Tongue (tissue), 3 donors: ENCODE measurements at places on chromosomes 3 and 15.

GRCh38 chr15:39789736-39790135, 7.1 kb upstream of the FSIP1 start:
- no peak for DNase-seq

DNA sequence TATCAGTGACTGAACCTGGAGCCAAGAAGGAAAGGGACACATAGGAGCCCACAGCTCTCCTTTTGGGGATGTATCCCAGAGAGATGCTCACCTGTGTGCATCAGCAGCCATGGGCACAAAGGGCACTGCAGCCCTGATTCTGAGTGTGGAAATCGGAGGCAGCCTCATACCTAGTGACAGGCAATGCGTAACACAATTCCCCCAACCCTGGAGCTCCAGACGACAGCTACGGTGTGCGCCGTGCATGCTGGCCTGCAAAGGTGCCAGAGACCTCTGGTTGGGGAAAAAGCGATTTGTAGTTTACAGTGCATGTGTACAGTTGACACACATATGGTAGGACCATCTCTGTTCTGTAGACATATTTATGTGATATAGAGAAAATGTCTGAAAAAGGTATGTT, 59.0 kb upstream of the PLXNA1 start:
- DNase-seq = no peak

DNA sequence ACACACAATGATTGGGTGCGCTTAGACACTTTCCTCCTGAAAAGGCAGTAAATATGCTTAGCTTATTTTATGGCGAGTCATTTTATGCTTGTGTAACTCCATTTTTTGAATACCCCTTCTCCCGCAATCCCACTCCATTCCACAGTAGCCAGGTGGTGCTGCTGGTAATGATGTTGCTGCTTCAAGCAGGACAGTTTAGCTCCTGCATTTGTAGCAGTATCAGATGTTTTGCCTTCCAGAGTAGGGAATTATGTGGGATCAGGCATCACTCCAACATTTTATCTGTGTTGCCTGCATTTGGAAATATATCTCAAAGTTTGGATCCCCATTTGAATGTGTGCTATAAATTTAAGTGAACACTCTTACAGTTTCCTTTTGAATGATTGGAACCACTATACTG, 302.1 kb upstream of the SGO1 start:
- peak; percentile 3 for DNase-seq

DNA sequence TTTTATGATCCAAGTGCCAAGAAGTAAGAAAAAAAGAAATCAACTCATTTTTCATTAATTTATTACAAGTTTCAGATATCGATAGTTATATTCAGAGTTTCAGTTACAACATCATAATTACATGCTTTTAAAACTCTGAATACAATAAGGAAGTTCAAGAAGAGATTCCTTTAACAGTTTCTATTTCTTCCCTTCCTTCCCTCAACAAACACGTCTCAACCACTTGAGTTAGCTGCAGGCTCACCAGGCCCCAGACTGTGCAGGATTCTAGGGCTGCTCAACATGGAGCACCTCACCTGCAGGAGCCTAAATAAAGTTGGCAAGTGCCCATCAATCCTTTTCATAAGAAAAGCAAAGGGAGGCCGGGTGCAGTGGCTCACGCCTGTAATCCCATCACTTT, 79.2 kb upstream of the FNDC3B start:
- DNase-seq = no peak

DNA sequence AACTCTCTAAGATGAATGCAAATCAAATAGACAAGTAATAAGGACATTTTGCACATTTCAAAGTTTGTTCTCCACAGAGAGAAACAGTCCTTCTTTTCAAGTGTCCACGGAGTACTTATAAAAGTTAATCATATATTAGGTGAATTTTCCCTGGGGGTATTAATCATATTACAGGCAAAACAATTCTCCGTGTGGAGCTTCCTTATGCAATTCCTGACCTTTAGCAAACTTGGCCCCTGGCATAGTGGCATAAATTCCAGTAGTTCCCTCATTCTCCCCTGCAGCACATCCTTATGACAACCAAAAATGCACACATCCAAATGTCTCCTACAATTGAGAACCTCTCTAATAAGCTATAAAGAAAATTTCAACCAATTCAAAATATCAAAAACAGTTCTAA, 34.4 kb downstream of the FSIP1 start:
- no peak for DNase-seq

DNA sequence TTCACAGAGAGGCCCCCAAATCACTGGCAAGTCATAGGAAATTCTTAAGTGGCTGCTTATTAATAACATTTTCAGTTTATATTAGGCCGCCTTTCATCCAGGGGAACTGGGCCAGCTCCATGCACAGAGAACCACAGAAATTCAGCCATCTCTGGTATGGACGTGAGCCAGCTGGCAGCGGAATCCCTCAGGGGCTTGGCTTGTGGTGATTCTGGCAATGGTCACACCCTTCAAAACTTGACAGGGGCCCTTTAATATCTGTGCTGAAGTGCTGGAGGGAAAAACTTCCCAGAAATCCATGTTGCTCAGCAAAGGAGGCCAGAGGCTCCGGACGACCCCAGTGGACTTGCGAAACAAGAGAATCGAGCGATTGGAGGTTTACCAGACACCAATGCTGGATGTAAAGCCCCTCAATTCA, 11.3 kb downstream of the PRICKLE2 start:
- DNase-seq = peak; percentile 92

DNA sequence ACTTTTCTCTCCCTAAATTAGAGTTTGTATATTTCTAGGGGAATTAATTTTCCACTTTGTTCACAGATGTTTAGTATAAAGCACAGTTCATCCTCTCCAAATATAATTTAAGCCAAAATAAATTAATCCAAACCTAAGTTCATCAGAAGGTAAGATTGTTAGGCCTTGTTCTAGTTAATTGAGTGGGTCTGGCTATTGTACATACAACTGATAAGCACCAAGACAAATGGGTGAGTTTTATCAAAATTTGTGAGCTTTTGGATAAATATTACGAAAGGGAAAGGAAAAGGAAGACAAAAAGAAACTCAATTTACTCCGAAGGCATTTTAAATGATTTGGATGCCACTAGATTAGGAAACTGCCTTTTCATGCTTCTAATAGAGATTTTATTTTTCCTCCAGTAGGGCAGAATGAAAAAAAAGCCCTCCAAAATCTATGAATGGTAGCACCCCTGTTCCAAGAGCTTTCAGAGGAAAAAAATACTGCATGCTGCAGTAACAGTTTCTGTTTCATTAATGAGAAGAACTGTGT, 304.0 kb downstream of the ZNF385D start:
- DNase-seq = no peak

GRCh38 chr15:76330080-76330680, 6.4 kb upstream of the ISL2 start:
- peak; percentile 49 for DNase-seq
